ENCODE measurements at places on chromosomes 11 and 22.

DNA sequence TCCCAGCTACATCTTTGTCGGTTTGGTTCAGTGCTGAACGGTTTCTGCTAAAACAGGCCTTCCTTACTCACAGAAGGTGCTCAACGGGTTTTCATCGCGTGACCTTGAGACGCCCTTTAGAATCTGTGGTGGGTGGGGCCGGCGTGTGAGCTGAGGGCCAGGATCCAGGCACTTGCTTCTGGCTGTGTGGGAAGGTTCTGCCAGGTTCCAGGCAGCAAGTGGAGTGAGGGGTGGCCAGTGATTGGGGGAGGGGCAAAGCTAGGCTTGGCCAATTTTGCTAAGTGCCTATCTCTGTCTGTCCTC, 35.2 kb downstream of the KCNJ4 start:
- DNase-seq: no peak

- DNase-seq: peak; percentile 78
Observed at GRCh38 chr22:38051900-38052862, 5.0 kb upstream of the PICK1 start.

DNA sequence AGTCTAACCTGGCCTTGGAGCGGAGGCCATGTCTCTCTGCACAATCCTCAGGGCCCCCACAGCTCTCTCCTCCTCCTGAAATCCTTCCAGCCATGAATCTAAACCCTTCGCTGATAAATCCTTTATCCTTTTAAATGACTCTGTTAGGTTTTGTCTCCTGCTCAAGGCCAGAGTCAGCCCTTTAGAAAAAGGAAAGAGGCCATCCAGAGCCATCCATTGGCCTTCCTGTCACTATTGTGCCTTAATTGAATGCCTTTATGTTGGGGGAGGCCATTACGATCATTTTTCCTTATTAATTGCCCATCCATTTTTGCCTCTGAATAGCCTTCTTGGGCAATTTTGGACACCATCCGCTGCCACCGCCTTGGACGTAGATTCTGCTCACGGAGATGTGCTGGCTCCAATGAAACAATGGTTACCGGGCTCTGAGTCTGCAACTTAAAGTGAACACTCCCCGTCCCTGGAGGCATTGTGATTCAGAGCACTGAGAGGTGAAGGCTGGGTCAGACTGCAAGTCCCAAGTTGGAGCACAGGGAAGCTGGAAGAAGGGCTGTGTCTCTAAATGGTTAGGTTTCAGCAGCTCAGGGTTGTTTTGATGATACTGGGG, 213.0 kb upstream of the E2F8 start:
- no peak for DNase-seq

- DNase-seq: no peak
Observed at GRCh38 chr11:44988111-44988510, 37.4 kb upstream of the TP53I11 start.

GRCh38 chr11:78714539-78714938, 139.9 kb upstream of the NARS2 start:
- no peak for DNase-seq

- no peak for DNase-seq
Observed at GRCh38 chr22:22974795-22975580, 87.4 kb downstream of the IGLL5 start.

GRCh38 chr11:128207861-128208321, 379.5 kb downstream of the ETS1 start:
- no peak for DNase-seq

GRCh38 chr11:87007963-87008362, 29.8 kb upstream of the TMEM135 start:
- DNase-seq: no peak

DNA sequence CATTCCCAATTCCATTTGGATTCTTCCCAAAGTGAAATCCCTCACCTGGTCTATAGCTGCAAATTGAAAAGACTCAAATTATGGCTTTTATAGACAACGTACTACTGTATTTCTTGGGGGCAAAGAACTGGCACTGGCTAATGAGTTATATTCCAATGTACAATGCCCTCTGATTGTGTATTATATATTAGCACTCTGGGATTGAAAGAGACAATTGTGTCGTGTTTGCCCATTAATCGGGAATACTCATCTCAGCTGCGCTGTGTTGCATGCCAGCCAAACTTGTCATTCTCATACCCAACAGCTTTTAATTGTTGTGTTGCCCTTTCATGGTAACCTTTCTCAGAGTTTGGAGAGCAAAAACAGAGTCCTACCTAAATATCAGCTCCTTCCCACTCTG, 55.0 kb upstream of the ZBTB44 start:
- DNase-seq: no peak

DNA sequence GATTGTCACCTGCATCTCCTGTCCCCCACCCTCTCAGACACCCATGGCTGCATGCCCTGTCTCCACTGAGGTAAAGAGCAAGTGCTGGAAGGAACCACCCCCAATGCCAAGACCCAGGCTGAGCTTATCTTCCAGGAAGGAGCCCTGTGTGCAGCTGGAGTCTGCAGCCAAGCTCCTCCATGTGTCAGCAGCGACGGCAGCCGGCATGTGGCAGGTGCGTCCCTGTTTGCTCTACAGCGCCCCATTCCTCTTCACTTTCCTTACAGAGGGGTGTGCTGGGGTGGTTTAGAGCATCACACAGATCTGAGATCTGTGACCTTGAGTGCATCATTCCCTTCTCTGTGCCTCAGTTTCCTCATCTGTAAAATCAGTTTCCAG, 7.7 kb upstream of the MN1 start:
- no peak for DNase-seq

- DNase-seq: no peak
Observed at GRCh38 chr11:128921793-128922192, 20.9 kb downstream of the TP53AIP1 start.

- DNase-seq: no peak
Observed at GRCh38 chr11:91404344-91404743, 820.3 kb upstream of the FAT3 start.

- no peak for DNase-seq
Observed at GRCh38 chr22:44025171-44026065, 1.3 kb downstream of the PARVB start.

- DNase-seq: no peak
Observed at GRCh38 chr11:87967459-87967858, 207.8 kb downstream of the RAB38 start.

DNA sequence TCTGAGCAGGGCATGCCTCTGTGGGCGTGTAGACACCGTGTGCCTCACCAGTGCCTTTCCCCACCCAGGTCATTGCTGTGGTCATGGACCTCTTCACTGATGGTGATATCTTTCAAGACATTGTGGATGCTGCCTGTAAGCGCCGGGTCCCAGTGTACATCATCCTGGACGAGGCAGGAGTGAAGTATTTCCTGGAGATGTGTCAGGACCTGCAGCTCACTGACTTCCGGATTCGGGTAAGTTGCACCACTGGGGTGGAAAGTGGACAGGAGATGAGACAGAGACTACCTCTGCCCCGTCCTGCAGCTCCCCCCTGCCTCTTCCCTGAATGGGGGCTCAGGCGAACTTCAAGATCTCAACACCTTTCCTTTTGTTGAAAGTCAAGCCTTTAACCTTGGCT, 24.3 kb downstream of the FAM83F start:
- no peak for DNase-seq

GRCh38 chr11:20474176-20474881, 86.8 kb downstream of the PRMT3 start:
- no peak for DNase-seq

- peak; percentile 0 for DNase-seq
Observed at GRCh38 chr11:105399511-105399910, 210.4 kb upstream of the GRIA4 start.

GRCh38 chr11:13160346-13160745, 117.2 kb upstream of the BMAL1 start:
- DNase-seq: no peak

- peak; percentile 23 for DNase-seq
Observed at GRCh38 chr11:119056421-119056999, 495 bp downstream of the HYOU1 start.

DNA sequence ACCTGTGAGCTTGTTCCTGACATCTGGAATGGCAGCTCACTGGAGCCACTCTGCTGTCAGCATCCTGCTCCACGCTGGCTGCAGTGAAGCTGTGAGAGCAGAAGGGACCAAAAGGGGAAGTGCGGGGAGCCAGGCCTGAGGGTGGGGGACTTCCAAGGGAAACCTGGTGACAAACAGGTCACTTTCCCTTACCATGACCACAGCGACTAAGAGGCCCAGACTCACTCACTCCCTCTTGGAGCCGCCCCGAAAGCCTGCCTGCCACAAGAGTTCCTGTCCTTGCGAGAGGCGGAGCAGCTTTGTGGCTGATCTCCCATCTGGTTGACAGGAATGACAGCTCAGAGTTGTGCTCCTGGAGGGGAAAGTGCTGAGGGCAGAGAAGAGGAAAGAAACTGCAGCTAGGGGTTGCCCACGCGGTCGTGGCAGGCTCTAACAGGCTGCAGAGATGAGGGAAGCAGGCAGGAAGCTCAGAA, 183.8 kb upstream of the NTM start:
- DNase-seq: peak; percentile 1

Data from activated CD4-positive, alpha-beta T cell treated with anti-CD3 and anti-CD28 coated beads, Interleukin-2, amount 50 U/mL, for 16 hours (primary cell).